ENCODE measurements at places on chromosomes 4 and X. TPM values are rescaled to one million over a fixed set of nuclear protein-coding genes. Genes with fewer than 3 reads are reported as not detected.

AMOT gene
- total RNA-seq = 2.2 TPM

LGI2 gene
- not detected for total RNA-seq

IL13RA2 gene
- total RNA-seq = 0.20 TPM

LANCL3 gene
- under 0.01 TPM for total RNA-seq

NPNT gene
- under 0.01 TPM for total RNA-seq

SPATA18 gene
- 2.2 TPM for total RNA-seq

SCFD2 gene
- 11.3 TPM for total RNA-seq

FGF2 gene
- 7.6 TPM for total RNA-seq

Measured in lung microvascular endothelial cell (primary cell).